DMS 273 treated with DMSO at 0.1 percent for 48 hours (cell line): ENCODE measurements at places on chromosomes 13 and 19.

DNA sequence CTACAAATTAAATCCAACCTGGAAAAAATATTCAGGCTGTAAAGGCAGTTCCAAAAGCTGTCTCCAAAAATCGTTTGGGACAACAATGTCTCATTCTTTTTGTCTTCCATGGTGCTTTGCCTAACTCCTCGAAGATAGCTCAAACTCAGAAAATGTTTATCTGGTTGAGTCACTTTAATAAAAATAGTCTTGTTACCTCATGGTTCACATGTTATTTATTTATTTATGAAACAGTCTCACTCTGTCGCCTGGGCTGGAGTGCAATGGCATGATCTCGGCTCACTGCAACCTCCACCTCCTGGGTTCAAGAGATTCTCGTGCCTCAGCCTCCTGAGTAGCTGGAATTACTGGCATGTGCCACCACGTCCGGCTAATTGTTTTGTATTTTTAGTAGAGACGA, 4.9 kb upstream of the BRD4 start:
- no peak for DNase-seq

DNA sequence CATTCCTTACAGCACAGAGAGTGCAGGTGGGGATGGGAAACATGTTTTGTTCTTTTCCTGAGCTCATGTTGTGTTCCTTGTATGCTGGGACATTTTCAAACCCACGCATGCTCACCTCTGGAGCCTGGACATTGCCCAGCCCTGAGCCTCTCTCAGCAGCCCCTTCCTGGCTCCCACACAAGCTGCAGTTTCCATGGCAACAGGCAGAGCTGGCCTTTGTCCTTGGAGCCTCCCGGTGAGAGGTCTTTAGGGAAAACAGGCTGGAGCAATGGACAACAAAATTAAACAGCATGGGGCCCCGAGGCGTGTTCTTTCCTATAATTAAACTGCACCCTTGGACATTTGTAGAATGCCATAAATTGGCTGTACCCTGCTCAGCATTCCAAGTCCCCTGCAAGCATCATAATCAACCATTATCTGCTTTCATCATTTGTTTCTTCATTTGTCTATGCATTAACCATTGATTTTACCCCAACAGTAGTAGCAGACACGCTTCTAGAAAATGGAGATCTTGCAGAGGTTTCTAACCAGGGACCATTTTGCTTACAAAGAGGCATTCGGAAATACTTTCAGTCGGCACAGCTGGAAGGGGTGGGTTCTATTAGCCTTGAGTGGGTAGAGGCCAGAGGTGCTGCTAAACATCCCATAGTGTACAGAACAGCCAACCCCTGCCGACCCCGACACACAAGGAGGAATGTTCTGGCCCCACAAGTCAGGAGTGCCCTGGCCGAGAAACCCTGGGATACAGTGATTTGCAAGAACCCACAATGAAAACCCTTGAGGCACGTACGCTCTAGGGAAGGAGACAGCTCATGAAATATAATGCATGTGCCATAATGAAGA, 133.4 kb upstream of the PEG3 start:
- DNase-seq = no peak

DNA sequence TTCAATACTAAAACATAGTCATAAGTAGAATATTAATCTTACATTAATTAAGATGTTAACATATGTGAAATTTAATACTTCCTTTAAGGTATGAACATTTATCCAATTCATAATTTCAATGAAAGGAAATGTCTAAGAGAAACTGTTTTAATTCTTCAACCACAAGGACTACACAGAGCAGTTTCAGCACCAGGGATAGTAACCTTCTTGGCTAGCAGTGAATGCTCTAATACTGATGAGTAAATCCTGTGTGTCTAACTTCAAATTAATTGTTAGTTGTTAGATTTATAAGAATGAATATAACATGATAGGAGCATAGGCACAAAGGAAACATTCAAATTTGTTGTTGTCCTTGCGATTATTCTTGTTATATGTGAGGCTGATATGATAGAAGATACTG, 15.6 kb upstream of the NBEA start:
- no peak for DNase-seq

DNA sequence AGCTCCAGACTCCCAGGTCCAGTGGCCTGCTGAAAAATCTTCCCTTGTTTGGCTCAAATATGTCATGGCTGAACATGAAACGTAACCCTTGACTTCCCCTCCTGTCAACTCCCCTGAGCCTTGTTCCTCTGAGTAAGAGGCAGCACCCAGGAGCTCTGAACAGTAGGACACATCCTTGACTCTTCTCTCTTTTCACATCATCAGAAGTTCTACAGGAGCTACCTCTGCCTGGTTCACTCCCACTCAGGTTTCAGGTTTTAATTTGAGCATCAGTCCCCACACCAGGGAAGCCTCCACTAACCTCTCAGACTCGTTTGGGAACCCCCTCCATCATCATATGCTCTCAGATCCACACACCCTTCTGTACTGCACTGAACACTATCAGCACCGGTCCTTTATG, 30.3 kb downstream of the ZNF823 start:
- no peak for DNase-seq

- no peak for DNase-seq
Observed at GRCh38 chr19:46428239-46429135, at the start of gene PNMA8C. PNMA8C (minus strand) TSS chr19:46428936; CDS start chr19:46428359, 577 bp downstream.

- no peak for DNase-seq
Observed at GRCh38 chr19:19997656-19998268, 41.5 kb downstream of the ZNF682 start.

DNA sequence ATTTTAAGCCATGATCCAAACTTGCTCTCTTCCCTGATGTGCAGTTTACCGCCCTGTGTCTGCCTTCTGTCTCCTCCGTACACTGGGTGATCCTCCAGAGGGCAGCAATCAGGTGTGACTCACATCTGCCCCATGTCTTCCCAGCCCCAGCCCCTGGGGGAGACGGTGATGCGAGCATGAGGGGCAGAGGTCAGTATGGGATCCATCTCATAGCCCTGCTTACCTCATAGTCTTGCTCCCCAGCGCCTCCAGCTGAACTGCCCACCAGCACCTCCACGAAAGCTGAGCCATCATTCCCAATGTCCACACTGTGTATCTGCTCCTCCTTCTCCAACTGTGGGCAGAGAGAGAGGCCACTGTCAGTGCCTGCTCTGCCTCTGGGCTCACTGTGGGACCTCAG, 14.6 kb downstream of the XRCC1 start:
- no peak for DNase-seq

- no peak for DNase-seq
Observed at GRCh38 chr19:47156861-47157430, 26.3 kb downstream of the SAE1 start.

DNA sequence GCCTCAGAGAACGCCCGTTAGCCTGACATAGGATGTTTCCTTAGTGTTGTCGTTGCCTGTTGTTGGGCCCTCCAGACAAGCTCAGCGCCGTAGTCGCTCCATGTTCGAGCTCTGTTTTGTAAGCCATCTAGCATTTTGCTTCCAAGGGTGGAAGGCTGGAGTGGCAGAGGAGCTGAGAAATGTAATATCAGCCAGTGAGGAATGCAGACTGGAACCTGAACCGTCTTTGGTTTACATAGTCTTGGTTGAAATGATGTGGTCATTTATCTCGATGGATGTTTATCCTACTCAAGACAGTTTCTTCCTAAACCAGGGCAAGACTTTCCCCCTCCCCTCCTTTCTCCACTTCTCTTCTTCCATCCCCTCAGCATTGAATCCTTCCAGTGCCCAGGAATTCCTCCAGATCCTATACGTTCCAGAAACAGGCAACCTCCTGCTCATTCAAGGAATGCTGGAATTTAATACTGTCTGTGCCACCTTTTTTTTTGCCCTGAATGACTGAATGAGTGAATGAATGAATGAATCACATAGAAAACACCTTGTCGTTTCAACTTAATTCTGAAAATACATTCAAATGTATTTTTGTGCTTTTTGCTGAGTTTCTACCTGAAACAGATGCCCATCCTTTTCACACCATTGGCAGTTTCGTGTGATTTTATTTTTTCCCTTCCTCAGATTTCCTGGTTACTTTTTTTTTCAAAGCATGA, 109.5 kb upstream of the MBNL2 start:
- DNase-seq = no peak

DNA sequence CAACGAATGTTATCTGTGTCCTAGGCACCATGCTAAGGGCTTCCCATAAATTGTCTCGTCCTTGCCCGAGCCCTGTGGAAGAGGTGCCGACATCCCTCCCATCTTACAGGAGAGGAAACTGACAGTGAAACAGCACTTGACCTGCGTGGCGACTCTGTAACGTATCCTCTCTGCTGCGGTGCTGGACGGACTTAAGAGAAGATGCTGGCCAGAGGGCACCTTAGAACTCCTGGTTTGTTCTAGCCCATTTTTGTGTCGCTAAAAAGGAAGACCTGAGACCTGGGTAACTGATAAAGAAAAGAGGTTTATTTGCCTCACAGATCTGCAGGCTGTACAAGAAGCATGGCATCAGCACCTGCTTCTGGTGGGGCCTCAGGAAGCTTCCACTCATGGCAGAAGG, 68.6 kb downstream of the KCTD15 start:
- DNase-seq = no peak

GRCh38 chr19:28242317-28242927, 970.5 kb downstream of the UQCRFS1 start:
- peak; percentile 10 for DNase-seq

GRCh38 chr13:112242777-112243176, 133.4 kb upstream of the SPACA7 start:
- no peak for DNase-seq

DNA sequence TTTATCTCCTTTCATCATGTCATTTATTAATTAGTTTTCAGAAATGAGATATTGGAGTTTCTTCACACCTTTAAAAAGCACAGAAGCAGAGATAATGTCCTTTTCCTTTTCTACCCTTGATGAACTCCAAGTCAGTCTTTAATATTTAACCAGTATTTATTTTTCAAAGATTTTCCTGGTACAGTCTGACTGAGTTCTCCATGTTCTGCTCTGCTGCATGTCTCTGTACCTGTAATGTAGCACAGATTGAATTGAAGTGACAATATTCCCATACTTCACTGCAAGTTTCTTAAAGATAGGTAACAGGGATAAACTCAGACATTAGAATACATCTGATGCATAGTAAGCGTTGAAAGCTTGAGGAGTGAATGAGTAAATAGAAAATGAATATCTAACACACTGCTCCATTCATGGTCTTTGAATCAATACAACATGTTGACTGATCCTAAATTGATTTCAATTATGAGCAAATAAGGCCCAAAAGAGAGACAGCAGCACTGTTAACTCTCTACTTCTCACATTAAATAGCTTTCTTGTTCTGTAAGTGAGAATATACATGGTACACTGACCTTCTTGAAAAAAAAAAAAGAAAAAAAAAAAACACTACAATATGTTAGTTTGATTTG, 1323.6 kb upstream of the PRR20A start:
- no peak for DNase-seq

DNA sequence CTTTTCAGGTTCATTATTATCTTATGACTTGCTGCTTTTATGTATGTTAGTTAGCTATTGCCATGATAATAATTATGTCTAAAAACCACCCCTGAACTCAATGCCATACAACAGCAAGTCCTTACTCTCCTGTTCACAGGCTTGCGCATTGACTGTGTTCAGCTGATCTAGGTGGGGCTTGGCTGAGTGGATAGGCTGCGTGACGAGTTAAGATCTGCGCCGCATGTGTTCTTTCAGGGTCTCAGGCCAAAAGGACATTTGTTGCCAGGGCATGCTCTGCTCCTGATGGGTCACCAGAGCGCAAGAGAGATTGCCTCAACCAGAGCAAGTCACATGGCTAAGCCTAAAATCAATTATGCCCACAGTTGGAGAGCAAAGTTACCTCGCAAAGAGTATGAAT, 859 bp downstream of the ZNF568 start:
- no peak for DNase-seq

DNA sequence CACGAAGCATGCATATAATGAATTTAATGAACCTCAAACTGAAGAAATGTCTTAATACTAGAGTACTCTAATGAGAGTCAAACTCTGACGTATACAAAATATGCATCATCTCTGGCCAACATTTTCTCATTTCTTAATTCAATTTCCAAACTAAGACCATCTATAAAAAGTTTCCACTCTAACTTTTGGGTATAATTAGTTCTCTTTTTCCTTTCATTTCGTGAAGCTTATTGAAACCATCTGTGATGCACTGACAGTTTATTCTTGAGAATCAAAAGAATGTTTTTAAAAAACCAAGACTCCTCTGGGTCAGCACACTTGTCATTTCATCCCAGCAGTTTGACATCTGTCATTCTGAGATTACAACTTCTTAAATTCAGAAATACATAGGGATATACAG, 90.0 kb downstream of the CAB39L start:
- no peak for DNase-seq

- no peak for DNase-seq
Observed at GRCh38 chr19:35975608-35976214, 19.3 kb upstream of the SDHAF1 start.

GRCh38 chr13:39768962-39769361, 113.5 kb downstream of the COG6 start:
- no peak for DNase-seq

GRCh38 chr19:3190470-3190770, 4.7 kb downstream of the NCLN start:
- DNase-seq = no peak

GRCh38 chr19:345320-345879, 804 bp upstream of the MIER2 start:
- no peak for DNase-seq

DNA sequence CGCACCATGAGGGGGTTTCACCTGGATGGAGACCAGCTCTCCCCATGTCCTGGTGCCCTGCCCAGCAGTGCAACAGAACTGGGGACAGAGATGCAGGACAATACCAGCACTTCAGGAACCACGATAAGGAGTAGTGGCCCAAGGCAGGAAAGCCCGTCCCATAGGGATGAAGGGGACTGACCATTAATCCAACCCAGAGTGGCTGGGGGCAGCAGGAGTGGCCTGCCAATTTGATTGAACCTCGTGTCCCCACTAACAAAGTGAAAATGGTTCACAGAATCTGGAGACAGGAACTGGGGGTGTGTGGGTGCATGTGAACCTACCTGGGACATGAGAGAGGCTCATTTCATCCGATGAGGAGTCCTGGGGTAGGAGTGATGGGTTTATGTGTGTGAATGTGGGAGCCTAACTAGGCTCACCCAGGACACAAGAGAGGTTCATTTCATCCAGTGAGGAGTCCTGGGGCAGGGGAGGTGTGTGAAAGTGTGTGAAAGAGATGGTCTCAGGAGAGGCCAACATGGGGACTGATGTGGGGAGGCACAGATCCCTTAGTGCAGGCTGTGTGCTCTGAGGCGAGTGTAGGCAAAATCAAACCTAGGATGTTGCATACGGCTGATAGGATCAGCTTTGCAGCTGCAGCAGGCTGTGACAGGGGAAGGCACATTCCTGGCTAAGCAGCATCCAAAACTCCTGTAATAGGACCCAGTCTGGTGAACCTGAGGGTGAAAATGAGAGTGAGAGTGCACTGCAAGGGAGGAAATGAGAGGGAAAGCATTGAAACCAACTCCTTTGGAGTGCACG, 98.2 kb downstream of the ZNF429 start:
- no peak for DNase-seq
